CD4-positive, alpha-beta T cell treated with Interleukin-4 for 4 hours (primary cell): ENCODE measurements at places on chromosomes 5 and 9.

GRCh38 chr5:2259494-2260107, 376.9 kb upstream of the IRX4 start:
- no peak for DNase-seq

- DNase-seq: no peak
These were observed 148.4 kb upstream of the RORB start for GRCh38 chr9:74348777-74349176.

- DNase-seq: no peak
These were observed 94.2 kb upstream of the TARS1 start for GRCh38 chr5:33346534-33346933.

DNA sequence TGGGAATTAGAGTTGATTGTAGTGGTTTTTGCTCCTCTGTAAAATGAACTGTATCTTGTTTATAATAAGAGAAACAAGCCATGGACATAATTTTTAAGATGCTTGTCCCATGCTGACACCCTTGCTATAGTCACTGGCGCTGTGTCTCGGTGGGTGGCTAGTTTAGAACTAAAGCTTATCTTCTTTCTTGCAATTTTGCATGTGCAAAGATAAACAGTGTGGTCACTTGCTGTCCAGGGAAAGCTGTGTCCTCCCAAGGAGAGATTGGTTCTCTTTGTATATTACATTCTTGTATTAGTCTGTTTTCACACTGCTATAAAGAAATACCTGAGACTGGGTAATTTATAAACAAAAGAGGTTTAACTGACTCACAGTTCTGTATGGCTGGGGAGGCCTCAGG, 143.8 kb downstream of the MELK start:
- no peak for DNase-seq

DNA sequence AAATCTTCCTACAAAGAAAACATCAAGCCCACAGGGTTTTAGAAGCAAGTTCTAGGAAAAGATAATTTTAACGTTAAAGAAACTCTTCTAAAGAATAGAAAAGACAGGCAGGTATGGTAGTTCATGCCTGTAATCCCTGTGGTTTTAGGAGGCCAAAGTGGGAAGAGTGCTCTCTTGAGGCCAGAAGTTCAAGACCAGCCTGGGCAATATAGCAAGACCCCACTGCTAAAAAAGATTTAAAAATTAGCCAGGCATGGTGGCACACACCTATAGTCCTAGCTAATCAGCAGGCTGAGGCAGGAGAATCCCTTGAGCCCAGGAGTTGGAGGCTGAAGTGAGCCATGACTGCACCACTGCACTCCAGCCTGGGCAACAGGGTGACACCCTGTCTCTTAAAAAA, 193.3 kb downstream of the MLLT3 start:
- no peak for DNase-seq

GRCh38 chr5:25858019-25858418, 1180.4 kb downstream of the CDH9 start:
- DNase-seq: no peak

GRCh38 chr9:16673171-16673570, 197.3 kb downstream of the BNC2 start:
- DNase-seq: no peak
